ENCODE measurements at places on chromosomes 1 and 21.

DNA sequence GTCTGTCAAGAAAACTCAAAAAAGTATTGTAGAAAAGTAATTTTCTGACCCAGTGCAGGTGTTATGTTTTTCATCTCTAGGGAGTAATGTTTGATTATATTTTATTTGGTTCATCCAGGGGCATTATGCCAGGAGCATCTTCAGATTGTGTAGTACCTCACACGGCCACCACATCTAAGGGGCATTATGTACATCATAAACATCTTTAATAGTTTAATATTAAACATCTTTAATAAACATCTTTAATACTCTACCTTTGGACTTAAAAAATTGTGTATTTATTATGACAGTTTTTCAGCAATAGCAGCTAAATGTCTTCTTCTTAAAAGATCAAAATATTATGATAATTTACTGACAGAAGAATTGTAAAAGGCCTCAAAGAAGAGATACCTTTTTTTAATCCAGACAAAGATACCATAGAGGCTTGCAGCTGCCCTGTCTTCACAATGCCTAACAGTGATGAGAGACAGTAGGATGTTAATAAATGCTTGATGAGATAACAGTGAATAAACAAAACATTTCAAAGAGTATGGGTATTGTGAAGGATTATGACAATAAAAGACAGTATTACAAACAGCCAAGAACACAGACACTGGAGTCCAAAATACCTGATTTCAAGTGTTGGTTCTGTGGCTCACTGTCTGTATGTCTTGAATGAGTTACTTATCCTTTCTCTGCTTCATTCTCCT lies 240.9 kb upstream of the ADGRL2 start:
- DNase-seq: no peak

DNA sequence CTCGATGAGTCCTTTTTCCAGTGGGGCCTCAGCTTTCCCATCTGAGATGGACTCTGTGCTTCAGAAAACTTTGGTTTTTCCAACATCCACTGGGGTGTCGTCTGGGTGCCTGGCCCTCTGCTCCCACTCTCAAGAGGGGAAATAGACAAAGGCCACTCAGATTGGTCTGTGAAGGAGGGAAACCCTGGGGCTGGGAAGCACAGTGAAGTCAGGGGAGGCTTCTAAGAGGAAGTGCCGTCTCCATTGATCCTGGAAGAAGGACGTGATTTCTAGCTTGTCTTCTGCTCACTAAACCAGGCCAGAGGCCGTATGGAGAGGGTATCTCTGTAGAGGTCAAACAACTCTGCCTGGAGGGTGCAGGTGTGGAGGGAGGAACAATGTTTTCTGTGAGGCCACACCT lies 5.2 kb downstream of the KNCN start:
- DNase-seq: no peak

- peak; percentile 45 for DNase-seq
These were observed 215.5 kb downstream of the KCNJ6 start for GRCh38 chr21:37700641-37701202.

DNA sequence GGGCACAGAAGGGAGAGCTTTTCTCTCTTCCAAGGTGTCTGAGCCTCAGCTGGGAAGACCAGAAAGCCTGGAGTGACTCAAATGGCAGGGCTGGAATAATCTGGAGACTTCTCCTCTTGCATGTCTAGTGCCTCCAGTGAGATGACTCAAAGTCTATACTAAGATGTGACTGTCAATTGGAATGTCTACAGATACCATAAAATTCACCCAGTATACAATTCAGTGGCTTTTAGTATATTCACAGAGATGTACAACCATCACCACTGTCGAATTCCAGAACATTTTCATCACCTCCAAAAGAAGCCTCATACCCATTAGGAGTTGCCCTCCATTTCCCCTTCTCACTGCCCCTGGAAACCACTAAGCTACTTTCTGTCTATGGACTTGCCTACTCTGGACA lies 47.9 kb upstream of the CNN3 start:
- DNase-seq: no peak

DNA sequence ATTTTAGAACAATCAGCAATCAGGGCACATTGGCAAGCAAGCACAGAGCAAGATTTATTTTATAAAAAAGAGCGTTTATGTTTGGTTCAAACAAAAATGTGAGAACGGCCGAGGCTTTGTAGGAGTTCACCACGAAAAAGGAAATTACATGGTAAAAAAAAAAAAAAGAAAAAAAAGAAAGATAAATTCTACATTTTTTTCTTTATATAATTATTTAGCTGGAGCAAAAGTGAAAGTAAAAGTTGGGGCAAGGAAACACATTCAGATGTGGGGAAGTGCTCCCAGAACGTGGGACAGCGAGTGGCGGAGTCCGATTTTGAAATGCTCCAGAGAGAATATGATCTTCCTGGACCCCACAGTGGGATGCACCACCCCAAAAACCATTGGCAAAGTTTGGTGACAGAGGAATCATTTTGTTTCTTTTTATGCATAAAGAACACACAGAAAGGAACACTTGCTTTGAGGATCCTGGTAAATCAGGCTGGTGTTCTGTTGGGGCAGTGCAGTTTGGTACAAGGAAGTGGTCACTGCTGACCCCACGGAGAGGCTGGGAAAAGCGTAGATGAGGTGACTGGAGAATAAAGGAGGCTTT lies 16.3 kb upstream of the ATP5PO start:
- DNase-seq: peak; percentile 38

GRCh38 chr1:219460896-219461815 lies 151.7 kb downstream of the ZC3H11B start:
- DNase-seq: no peak

All from large intestine (tissue), 12 donors.